ENCODE measurements at places on chromosomes 7 and 10.
A peak's percentile ranks its signal among the peaks of the same experiment; 100 is the strongest.

GRCh38 chr7:158378978-158379377 is 208.6 kb downstream of the PTPRN2 start:
- DNase-seq = no peak

GRCh38 chr7:158854681-158855081 is 1.7 kb upstream of the DYNC2I1 start:
- DNase-seq = no peak

DNA sequence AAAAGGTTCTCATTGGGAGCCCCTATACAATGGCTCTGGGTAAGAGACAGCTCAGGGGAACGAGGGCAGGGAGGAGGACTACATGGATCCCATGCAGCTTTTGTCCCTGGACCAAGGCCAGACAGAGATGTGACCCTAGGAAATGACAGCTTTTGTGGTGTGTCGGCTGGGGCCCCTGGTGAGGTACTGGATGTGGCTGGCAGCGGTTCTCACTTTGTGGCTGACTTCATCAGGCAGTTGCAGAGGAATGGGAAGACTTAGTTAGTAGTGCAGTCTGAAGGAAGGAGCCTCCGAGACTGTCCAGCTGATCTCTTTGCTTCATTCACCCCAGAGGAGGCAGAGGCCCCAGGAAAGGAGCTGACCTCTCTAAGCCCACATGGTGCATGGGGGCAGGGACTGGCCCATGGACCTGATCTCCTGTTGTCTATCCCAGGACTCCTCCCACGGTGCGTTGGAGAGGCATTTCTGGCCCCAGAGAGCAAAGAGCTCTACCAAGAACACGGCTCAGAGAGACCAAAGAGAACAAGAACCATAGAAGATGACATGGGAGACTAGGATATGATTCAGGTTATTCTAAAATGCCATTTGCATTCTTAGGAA is 202.9 kb downstream of the RPS24 start:
- DNase-seq = no peak

- peak; percentile 34 for DNase-seq
Measured at GRCh38 chr10:93541402-93542357, 24.8 kb upstream of the FFAR4 start.

DNA sequence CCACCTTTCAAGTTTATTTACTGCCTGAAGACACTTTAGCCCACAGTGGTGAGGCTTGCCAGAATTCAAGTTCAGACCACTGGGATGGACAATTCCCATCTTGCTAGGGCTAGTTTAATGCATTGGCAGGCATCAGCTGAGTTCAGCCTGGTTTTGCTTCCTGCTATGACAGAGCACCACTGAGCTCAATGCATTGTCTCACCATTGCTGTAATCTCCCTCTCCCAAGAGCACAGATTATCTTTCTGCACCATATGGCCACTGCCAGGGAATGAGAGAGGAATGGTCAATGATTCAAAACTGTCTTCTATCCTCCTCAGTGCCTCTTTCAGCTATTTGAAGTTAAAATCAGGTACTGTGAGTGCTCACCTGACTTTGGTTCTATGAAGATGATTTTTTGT is 160.8 kb downstream of the XPNPEP1 start:
- DNase-seq = no peak

Data from bronchial epithelial cell (primary cell).